ENCODE measurements at places on chromosomes 7 and 10.

DNA sequence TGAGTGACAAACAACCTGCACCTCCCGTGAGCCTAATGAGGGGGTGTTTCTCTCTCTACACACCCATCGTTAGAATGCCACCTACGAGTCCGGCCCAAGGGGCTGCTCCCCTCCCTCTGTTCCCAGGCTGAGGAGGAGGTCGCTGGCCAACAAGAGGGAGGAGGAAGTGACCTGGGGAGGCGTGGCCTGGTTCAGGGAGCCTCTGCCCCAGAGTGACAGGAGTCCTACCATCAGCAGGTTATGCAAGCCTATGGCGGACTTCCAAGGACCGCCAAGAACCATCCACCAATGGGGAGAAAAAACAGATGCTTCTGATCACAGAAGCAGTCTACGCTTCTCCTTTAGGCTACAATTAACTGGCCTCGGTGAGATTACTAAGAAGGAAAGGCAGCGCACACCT, 12.3 kb upstream of the EGFR start:
- no peak for DNase-seq

- DNase-seq = no peak
These were observed 196.3 kb downstream of the TNS3 start for GRCh38 chr7:47385536-47386125.

DNA sequence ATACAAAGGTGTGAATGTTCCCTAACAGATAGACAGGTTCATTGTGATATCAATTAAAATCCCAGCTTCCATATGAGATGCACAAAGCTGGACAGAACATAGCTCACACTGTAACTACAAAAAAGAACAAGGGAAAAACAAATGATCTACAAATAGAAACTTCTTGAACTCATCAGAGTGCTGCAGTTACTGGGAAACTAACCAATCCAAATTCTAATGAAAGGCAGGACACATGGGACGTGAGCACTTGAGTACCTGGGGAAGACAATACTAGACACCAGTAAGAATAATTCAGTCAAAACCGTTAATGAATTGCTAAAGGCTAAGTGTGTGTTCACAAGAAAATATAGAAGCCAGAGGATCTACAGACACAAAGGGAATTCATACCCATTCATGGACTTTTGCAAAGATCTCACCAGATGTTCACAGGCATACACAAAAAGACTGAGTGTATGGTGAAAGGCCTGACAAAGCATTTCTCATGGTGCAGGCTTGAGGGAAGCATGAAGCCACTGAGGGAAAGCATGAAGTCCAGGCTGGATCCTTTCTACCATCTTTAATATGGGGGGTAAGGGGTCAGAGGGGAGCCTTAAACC, 7.8 kb upstream of the GPR22 start:
- DNase-seq = no peak

- no peak for DNase-seq
These were observed 39.0 kb downstream of the ADK start for GRCh38 chr10:74189999-74190421.

GRCh38 chr7:38185395-38186307, 7.6 kb downstream of the STARD3NL start:
- DNase-seq = no peak

DNA sequence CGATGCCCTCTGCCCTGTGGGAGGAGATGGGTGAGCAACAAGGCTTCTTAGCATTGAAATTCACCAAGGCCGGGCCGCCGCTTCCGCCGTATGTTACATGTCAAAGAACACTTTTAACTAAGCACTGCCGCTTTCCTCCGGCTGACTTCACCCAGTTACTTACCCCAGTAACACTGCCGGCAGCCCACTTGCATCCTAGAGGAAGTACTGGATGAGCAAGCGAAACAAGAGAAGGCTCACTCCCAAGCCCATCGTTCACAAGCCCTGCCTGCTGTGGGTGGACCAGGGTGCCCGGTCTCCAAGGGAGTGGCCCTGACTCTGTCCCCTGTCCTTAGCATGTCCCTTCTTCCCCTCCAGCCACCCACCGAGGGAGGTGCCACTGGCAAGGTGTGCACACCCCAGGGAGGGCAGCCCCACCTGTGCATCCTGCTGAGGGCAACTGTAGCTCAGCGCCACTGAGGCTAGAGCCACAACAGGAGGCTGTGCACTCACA, 73.1 kb upstream of the EBF3 start:
- no peak for DNase-seq

DNA sequence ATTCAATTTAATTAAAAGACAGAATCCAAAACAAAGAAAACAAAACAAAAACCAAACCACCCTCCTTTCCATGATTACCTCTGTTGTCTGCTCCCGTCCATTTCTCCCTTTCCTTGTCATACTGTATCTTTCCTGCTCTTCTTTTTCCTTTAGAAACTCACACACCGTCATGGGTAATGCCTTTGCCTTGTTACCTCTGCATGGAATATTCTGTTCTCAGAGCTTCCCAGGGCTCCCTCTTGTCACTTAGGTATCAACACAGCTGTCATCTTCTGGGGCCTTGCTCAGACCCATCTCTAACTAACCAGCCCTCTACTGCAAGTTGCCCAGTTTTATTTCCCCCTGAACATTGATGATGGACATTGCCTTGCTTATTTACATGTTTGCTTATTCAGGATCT, 30.2 kb upstream of the GIMAP8 start:
- DNase-seq = no peak

GRCh38 chr10:119131512-119132240, 27.8 kb downstream of the DENND10 start:
- DNase-seq = no peak

DNA sequence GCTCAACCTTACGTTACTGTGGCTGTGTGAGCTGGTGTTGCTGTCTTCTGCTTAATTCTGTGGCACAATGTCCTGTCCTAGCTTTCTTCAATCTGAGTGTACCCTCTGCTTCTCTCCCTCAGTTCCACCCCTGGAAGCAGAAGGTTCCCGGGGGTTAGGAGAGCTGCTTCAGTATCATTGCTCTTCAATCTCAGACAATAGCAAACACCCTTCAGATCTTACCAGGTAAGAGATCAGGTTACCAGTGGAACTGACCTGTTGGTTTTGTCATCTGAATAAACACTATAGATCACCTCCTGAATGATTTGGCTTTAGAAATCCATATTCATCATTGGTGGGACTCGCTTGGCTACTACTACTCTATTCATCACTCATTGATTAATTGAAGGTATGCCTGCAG, 48.4 kb downstream of the DNAJB9 start:
- DNase-seq = no peak

GRCh38 chr10:123757853-123758252, 91.7 kb downstream of the GPR26 start:
- no peak for DNase-seq

GRCh38 chr10:133162178-133162909, 2.3 kb downstream of the KNDC1 start:
- DNase-seq = no peak

GRCh38 chr7:135792866-135793265, 44.3 kb upstream of the FAM180A start:
- DNase-seq = no peak

- DNase-seq = no peak
These were observed 5.0 kb downstream of the TPK1 start for GRCh38 chr7:144830811-144831210.
